Temporal lobe (tissue), 4 donors: ENCODE measurements at places on chromosomes 7 and 10. TPM values are rescaled to one million over a fixed set of nuclear protein-coding genes. Genes with fewer than 3 reads are reported as not detected.

Gene ZMYND11
- 124 TPM for total RNA-seq

Gene COL1A2
- 107 TPM for total RNA-seq

Gene SPAM1
- total RNA-seq = not detected

Gene PKD2L1
- 0.25 TPM for total RNA-seq

Gene ENKUR
- total RNA-seq = 3.7 TPM

Gene STRIP2
- total RNA-seq = 9.6 TPM

Gene DDC
- total RNA-seq = 0.25 TPM

Gene CPXM2
- 0.49 TPM for total RNA-seq

Gene GNGT1
- total RNA-seq = not detected

Gene SPDYE8
- total RNA-seq = 0.25 TPM

Gene TMEM196
- total RNA-seq = 12.0 TPM

Gene FGL2
- 3.2 TPM for total RNA-seq

Gene TRPV6
- under 0.01 TPM for total RNA-seq

Gene CEP55
- 1.7 TPM for total RNA-seq

Gene ASAH2
- total RNA-seq = 2.2 TPM

Gene HOXA2
- not detected for total RNA-seq

Gene PPP1R17
- 3.0 TPM for total RNA-seq

Gene NUTM2A
- 2.7 TPM for total RNA-seq

Gene SRGN
- 16.2 TPM for total RNA-seq

Gene NME8
- not detected for total RNA-seq

Gene IRF5
- 1.5 TPM for total RNA-seq

Gene APBB1IP
- 0.98 TPM for total RNA-seq

Gene SDK1
- total RNA-seq = 30.7 TPM
